ENCODE measurements at places on chromosomes 4 and X.

GRCh38 chrX:41824551-41824950 lies 98.8 kb downstream of the CASK start:
- no peak for DNase-seq

DNA sequence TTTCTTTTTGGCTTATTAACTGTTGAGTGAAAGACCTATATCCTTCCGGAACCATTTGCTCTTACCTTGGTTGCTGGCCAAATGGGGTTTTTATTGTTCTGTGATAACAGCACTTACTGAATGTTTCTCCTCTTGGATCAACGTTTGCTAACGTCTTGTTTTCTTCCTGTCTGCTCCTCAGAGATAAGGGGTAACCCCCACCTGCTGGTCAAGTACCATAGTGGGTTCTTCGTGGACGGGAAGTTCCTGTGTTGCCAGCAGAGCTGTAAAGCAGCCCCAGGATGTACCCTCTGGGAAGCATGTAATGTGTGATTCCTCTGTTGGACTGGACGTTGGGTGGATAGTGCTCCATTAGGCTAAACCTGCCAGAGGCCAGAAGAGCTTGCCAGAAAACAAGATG lies 15.3 kb downstream of the BMX start:
- DNase-seq, result no peak

GRCh38 chr4:166172619-166173018 lies 299.6 kb downstream of the TLL1 start:
- DNase-seq, result no peak

DNA sequence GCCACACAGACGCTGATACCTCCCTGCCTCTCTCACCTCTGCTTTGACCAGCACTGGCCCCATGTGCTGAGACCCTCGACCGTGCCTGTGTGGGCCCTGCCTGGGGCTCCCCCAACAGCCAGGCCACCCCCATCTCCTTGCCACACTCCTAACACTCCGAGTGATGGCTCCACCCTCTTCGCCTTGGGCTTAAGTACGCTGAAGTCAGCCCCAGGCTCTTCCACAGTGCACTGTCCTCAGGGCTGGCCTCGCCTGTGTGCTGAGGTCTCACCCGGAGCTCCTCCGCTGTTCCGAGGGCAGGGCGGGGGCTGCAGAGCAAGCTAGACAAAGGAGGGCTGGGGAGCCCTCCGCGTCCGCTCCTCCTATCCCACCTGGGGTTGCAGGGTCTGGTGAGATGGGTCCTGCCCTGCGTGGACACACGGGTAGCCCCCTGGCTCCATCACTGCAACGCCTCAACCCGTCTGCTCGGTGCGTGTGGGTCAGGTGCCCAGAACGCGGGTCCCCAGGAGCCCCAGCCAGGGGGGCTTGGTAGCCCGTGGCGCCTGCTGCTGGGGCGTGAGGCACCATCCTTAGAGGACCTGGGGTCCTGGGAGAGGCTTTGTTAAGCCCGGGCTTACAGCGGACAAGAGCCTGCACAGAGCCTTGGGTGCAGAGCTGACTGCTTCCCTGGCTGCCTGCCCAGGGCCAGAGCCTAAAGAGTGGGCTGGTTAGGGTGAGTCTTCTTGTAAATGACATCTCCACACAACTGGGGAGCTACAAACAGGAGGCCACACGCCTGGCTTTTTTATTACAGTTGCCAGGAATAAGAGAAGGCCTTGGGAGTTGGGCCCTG lies 42.6 kb upstream of the NKX1-1 start:
- DNase-seq, result no peak

GRCh38 chr4:68368691-68369131 lies 18.8 kb upstream of the YTHDC1 start:
- DNase-seq, result peak; percentile 40

DNA sequence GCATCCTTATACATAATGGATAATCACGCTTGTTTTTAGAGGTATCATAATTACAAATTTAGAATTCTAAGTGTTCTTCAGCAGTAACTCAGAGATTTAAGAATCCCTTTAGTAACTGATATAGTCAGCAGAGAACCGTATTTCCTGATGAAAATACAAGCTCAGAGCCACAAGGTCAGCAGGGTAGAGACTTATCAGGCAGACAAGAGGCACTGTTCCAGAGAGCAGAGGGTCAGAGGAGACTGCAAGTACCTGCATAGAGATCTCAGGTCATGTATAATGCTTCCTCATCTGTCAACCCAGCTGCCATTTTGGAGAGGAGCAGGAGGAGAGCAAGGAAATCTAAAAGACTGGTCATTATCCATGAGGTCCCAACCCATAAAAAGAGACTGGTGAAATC lies 787.1 kb upstream of the FTHL17 start:
- no peak for DNase-seq

DNA sequence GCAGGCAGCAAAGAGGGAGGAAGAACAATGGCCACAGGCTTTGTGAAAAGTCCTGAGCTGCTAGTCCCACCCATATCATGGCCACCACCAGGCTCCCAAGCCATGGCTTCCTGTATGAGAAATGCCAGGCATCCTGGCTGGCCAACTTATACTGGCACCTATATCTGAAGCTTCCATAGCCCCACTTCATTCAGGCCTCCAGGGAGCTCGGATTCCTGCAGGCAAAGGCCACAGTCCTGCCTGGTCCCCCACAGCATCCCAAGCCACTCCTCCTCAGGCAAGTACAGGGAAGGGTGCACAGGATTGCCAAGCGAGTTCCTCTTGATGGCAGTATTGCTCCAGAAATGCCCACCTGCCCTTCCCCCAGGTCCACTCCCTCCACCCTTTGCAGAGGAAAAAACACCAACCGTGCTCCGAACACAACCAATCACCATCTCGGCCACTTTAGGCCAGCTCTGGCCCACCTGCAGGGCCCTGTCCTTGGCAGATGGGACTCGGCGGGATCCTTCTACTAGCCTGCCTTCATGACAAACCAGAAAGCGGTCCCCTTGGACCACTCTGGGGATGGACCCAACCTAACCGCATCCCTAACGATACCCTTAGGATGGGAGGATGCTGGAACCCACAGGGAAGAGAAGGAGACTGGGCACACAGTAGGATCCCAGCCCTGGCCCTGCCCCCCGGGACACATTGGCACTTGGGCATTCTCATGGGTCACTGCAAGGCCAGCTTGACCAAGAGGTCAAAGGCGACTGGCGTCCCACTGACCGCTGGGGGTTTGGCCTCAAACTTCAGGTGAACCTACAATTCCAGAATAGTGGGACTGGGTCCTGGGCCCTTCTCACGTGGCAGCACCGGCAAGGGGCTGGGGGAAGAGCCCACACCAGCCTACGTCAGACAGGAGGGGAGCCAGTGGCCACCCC lies 220.4 kb upstream of the AGTR2 start:
- DNase-seq, result no peak

GRCh38 chr4:156771171-156771837 lies 200.3 kb downstream of the PDGFC start:
- DNase-seq, result no peak

DNA sequence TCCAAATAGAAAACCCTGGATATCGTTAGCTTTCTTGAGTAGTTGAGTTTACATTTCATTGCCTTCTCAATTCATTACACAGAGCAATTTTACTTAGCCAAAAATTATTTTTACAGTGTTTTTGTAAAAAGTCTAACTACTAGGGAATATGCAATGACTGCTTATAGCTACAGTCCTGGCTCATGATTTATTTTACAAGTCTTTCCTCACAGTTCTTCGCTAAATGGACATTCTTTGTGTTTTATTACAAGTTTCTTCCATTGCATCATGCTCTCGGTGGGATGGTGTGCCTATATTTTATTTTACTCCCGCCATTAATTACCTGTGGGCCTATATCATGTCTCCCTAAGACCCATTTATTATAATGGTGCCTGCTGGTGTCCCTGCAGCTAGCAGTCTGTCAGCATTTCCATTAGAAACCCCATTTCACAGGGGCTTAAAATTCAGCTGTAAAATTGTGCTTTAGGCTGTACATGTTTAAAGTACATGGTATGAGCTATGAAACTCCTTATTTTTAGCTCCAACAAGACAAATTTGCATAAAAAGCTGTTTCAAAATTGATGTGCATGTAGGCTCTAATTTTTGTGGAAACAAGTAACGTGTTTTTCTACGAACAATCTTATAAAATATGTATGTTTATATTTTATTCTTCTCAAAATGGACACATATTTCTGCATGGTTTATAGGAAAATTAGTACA lies 227.4 kb downstream of the SLC7A11 start:
- no peak for DNase-seq

- DNase-seq, result no peak
Measured at GRCh38 chrX:146396409-146396808, 413.2 kb upstream of the CXorf51B start.

- DNase-seq, result no peak
Measured at GRCh38 chrX:150907474-150907873, 9.0 kb upstream of the CD99L2 start.
